Panc1 (cell line): ENCODE measurements at places on chromosomes 6 and 20. TPM values are rescaled to one million over a fixed set of nuclear protein-coding genes. Genes with fewer than 3 reads are reported as not detected.

The TNNC2 gene
- 0.26 TPM for total RNA-seq

The TCF19 gene
- 21.4 TPM for total RNA-seq

DNA sequence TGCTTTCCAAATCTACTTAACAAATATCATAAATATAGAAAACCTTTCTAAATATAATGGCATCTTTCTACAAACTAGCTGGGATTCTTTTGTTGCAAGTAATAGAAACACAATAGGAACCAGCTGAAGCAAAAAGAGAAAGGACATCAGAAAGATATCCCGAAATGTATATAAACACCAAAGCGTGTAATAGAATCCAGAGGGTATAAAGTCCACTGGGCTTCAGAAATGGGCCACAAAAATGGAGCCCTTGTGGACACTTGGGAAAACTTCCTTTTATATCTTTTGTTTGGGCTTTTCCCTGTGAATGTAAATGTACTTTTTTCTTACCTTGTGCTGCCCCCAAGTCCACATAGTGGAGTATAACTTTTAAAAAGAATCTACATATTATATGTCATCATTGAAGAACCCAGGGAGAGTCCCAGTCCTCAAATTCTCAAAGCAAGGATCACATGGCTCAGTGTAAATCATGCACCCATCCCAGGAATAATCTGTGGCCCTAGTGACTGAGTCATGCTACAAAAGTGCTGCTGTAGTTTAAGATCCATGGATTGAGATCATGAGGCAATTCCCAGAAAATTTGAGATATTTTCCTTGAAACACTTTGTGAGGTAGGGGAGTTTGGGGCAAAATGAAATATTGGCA, 457.0 kb downstream of the EPM2A start:
- no peak overlapping the region for H3K27ac ChIP-seq
- DNase-seq: no peak
- H3K4me3 ChIP-seq: no peak overlapping the region
- no peaks in the 10 kb centered on the region for H3K36me3 ChIP-seq
- H3K27me3 ChIP-seq: no peaks in the 10 kb centered on the region

DNA sequence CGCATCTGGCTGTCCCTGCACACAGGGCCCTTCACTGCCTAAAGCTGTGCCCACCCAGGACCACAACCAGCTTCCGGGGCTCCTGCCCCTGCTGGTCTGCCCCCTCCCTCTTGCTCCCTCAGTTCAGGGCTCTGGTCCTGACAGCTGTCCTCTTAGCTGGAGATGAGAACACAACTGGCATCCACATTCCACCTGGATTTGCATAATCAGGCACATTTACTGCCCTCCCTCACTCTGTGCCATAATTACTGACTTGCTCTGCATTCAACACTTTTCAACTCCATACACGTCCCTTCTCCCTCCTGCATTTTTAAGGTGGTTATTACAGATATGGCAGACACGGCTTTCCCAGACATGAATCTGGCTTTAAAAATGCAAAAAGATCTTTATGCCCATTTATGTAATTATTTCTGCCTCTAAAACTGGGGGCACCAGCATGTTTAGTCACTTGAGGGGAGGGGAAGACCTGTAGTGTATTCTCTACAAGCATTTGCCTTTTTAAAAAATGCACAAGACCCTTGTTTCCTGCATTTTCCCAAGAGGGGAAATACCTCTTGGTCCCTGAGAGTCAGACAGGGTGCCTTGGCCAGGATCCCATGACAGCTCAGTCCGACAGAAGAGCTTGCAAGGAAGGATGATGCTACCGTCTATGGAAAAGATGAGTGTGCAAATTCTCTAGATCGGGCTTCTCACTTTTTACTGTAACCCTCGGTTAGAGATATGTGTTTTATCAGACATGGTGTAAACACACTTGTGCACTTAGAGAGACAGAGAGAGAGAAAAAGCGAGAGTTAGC, 401.8 kb downstream of the PREX1 start:
- no peak overlapping the region for H3K4me3 ChIP-seq
- no peaks in the 10 kb centered on the region for H3K36me3 ChIP-seq
- H3K27ac ChIP-seq: no peak overlapping the region
- no peak for DNase-seq

DNA sequence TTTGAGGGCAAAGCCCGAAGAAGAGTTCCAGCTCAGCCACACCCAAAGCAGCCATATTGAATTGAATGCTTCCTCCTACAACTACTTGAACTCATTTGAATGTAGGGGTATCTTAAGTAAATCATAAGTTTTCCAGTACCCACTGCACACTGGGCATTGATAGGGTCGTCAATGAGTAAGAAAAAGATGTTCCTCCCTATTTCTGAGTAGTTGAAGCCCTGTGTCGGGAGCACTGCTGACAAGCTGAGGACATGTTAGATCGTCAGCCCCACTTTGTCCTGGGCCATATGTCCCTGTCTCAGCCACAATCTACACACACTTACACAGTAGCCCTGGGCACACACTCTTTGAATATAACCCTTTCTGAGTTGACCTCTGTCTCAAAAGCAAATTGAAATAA, 105.7 kb downstream of the ARHGAP18 start:
- no peak overlapping the region for H3K27ac ChIP-seq
- H3K36me3 ChIP-seq: no peaks in the 10 kb centered on the region
- no peaks in the 10 kb centered on the region; the same call in 1 of the 2 replicates for H3K4me1 ChIP-seq
- H3K4me3 ChIP-seq: no peak overlapping the region

DNA sequence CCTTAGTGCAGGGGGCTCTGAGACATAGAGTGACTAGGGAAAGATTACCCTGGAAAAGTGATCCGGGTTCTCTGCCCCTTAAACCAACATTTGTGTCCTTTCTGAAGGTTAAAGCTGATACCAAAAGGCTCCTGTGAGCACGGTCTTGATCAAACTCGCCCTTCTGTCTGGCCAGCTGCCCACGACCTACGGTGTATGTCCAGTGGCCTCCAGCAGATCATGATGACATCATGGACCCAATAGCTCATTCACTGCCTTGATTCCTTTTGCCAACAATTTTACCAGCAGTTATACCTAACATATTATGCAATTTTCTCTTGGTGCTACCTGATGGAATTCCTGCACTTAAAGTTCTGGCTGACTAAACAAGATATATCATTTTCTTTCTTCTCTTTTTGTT, 6.8 kb downstream of the ULBP2 start:
- no peak overlapping the region for H3K4me3 ChIP-seq
- no peaks in the 10 kb centered on the region for H3K36me3 ChIP-seq
- H3K4me1 ChIP-seq: no peaks in the 10 kb centered on the region
- no peak for DNase-seq
- H3K27me3 ChIP-seq: peaks cover 16% of the 10 kb centered on the region
- no peak overlapping the region for H3K27ac ChIP-seq

DNA sequence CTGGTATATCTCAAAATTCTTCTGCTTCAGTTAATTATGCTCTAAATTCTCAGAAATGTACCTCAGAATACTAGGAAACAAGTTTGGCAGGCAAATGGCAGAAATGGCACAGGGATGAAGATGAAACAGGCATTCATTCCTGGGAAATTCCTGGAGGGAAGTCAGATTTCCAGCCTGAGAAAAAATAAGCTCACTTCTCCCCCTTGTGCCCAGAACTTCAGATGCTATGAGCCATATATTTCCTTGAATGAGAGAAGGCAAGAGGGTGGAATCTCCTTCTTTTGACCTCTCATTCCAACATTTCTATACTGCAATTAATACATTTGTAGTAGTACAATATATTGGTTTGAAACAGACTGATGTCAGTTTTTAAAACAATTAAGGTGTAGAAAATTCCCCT, 22.8 kb downstream of the RGS17 start:
- no peak overlapping the region for H3K27ac ChIP-seq
- no peaks in the 10 kb centered on the region for H3K27me3 ChIP-seq
- no peaks in the 10 kb centered on the region for H3K36me3 ChIP-seq
- no peaks in the 10 kb centered on the region for H3K4me1 ChIP-seq
- no peak overlapping the region for H3K4me3 ChIP-seq

DNA sequence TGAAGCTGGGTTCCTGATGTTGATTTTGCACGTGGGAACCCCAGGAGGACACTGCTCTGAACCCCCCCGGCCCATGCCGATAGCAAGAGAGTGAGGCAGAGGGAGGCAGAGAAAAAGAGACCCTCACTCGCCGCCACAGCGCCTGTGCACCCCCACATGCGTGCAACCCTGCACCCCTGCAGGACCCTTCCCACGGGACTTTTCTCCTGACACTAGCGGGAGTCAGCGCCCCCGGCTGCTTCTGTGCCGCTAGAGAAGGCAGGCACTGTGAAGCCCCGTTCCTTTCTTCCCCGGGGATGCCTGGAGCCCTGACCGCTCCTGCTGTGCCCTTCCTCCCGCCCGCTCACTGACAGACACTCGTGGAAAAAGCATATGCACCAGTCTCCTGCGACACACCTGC, 67.4 kb downstream of the GMPR start:
- DNase-seq: no peak
- no peaks in the 10 kb centered on the region for H3K27me3 ChIP-seq
- no peak overlapping the region for H3K27ac ChIP-seq
- no peak overlapping the region for H3K4me3 ChIP-seq
- no peaks in the 10 kb centered on the region; the same call in 1 of the 2 replicates for H3K36me3 ChIP-seq
- no peaks in the 10 kb centered on the region for H3K4me1 ChIP-seq

GRCh38 chr20:64083378-64083803, 807 bp downstream of the LKAAEAR1 start:
- no peaks in the 10 kb centered on the region for H3K36me3 ChIP-seq
- DNase-seq: no peak
- H3K27ac ChIP-seq: no peak overlapping the region; the same call in 1 of the 2 replicates
- H3K27me3 ChIP-seq: no peaks in the 10 kb centered on the region
- H3K4me3 ChIP-seq: peak overlapping the region; percentile 50
- H3K4me1 ChIP-seq: peaks cover 16% of the 10 kb centered on the region

GRCh38 chr20:35387334-35387733, 24.4 kb downstream of the UQCC1 start:
- peak; percentile 22 for DNase-seq
- H3K4me1 ChIP-seq: no peaks in the 10 kb centered on the region
- peaks cover 3% of the 10 kb centered on the region for H3K36me3 ChIP-seq
- no peaks in the 10 kb centered on the region for H3K27me3 ChIP-seq

- no peak overlapping the region for H3K27ac ChIP-seq
- no peaks in the 10 kb centered on the region for H3K27me3 ChIP-seq
- H3K36me3 ChIP-seq: no peaks in the 10 kb centered on the region
- no peaks in the 10 kb centered on the region for H3K4me1 ChIP-seq
- no peak overlapping the region for H3K4me3 ChIP-seq
Measured at GRCh38 chr6:4459032-4459431, 317.2 kb upstream of the CDYL start.

GRCh38 chr6:169993861-169994481, 242.5 kb downstream of the ERMARD start:
- H3K36me3 ChIP-seq: no peaks in the 10 kb centered on the region
- H3K4me1 ChIP-seq: no peaks in the 10 kb centered on the region
- no peak overlapping the region for H3K27ac ChIP-seq
- H3K27me3 ChIP-seq: no peaks in the 10 kb centered on the region

DNA sequence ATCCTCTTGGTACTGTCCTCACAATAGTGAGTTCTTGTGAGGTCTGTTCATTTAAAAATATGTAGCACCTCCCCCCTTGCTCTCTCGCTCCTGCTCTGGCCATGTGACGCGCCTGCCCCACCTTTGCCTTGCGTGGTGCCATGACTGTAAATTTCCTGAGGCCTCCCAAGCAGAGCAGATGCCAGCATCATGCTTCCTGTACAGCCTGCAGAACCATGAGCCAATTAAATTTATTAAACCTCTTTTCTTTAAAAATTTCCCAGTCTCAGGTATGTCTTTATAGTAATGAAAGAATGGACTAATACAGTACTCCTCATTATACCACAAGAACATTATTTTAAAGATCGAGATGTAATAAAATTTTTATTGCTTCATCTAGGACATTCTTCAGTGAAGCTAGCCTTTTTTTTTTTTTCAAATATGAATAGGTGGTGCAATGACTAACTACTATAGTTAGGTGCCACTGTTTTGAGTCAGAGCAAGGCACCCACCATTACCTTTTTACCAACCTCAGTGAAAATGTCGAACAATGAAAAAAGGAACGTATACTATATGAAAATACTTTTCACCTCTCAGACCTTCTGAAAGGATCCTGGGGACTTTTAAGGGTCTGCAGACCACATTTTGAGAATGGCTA, 191.1 kb upstream of the SGK1 start:
- no peaks in the 10 kb centered on the region for H3K36me3 ChIP-seq
- H3K27ac ChIP-seq: no peak overlapping the region
- DNase-seq: no peak
- H3K4me3 ChIP-seq: no peak overlapping the region
- H3K27me3 ChIP-seq: no peaks in the 10 kb centered on the region
